ENCODE measurements at places on chromosomes 2 and 18. TPM values are rescaled to one million over a fixed set of nuclear protein-coding genes. Genes with fewer than 3 reads are reported as not detected.

The PLA2R1 gene
- 6.8 TPM for total RNA-seq

The HAAO gene
- 18.9 TPM for total RNA-seq

DNA sequence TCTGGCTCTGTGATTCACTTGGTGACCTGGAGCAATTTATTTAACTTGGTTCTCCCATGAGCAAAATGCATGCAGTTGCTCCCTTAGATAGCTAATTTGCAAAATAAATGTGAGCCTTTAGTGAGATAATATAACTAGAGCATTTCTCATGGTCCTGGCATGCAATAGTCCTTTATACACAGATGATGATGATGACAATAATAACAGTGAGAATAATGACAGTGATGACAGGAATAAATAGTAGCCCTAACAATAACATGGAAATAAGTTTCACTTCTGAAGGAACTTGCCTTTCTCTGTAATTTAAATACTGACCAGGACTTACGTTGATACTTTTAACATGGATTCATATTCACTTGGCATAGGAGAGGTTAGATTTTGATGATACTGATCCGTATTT lies 49.2 kb downstream of the LPIN1 start:
- no peak for DNase-seq

DNA sequence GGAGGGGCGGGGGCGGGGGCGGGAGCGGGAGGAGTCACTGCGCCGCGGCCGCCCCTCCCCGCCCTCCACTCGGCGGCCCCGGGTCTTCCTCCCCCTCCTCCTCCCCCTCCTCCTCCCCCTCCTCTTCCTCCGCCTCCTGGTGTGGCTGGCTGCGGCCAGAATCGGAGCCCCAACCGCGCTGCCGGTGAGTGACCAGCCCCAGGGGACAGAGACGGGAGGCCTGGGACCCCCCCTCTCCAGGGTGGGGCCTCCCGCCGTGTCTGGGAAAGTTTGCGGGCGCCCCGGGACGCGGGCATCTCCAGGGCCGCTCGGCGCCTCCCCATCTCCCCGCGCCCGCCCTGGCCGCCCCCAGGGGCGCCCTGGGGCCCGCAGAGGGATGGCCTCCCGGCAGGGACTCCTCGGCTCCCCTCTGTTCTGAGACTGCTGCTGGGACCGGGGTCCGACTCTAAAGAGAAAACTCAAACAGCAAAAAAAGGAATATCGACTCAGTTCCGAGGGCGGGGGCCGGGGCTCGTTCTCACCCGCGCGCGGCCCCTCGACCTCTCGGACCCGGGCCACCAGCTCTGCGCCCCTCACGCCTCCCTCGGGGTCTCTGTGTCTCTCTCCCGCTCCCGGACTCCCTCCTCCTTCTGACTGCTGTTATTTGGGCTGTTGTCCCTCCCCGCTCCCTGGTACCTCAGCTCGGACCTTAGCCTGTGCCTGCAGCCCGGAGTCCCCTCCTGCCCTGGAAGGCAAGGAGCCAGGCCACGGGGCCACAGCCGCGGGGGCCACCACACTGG lies at the start of gene STON1:
Gene STON1, plus strand, starts transcription at position 122 of the 779 bp plus-strand sequence. CDS start 50,480 bp downstream, outside the sequence.
- DNase-seq = peak; percentile 65

DNA sequence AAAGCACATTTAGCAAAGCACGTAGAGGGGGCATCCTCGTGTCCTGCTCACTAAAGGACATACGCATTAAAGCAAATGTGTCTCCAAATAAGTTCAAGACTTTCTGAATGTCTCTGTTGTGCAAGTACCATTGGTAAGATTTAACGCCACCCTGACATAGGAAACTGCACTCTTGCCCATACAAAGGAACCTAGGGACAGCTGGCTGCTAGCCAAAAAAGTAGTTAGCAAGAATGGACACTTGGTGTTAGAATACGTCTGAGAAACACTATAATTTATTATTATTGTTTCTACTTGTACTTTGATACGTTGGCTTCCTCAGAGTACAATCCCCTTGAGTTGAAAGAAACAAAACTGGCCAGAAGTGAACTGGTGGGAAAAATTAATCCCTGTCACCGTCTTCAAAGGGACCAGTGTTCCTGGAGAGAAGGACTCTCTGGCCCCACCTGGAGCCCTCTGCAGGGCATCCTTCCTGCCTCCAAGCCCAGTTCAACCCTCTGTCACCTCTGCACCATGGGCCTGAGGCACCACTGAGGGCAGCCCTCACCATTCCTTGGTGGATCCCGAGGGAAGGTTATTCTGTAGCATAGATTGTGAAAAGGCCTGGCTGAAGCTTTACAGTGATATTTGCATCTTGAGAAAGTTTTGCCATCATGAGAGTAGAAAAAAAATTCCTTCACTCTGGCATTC lies 51.4 kb upstream of the APCDD1 start:
- no peak for DNase-seq

- no peak for DNase-seq
Observed at GRCh38 chr2:112693596-112693995, 27.2 kb upstream of the NT5DC4 start.

DNA sequence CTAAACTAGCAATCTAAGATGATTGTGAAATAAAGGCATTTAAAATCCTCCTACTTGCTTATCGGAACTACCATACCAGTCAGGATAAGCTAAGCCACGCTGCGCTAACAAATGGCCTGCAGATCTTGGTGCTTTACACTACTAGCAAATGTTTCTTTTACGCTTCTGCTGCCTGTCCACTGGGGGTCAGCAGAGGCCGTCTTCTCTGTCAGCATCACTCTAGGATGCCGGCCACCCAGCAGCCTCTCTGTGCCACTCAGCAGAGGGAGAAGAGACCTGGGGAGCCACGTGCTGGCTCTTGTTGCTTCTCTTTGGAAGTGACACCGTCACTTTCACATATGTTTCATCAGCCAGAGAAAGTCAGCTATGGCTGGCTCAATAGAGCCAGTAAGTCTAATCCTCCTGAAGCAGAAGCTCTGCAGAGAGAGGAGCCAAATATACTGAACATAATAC lies 36.6 kb downstream of the COPS8 start:
- peak; percentile 45 for DNase-seq

DNA sequence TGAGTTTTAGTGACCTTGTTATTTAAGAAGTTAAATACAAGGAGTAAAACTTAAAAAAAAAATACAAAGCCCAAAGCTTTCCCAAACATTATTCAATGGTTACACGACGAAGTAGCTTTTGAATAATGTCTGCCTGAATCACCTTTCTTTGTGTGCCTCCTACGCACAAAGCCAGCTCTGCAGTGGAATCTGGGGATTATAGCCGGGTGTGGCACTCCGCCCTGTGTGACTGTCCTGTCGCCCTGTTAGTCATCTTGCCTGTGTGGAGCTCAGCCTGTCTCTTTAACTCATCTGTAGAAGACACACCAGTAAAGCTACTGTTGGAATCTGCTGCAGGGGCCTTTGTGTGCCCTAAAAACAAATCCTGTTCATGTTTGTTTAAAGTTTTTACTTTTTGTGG lies 79.4 kb upstream of the TCF7L1 start:
- peak; percentile 64 for DNase-seq

- no peak for DNase-seq
Observed at GRCh38 chr18:71431171-71431570, 1113.0 kb downstream of the CBLN2 start.

DNA sequence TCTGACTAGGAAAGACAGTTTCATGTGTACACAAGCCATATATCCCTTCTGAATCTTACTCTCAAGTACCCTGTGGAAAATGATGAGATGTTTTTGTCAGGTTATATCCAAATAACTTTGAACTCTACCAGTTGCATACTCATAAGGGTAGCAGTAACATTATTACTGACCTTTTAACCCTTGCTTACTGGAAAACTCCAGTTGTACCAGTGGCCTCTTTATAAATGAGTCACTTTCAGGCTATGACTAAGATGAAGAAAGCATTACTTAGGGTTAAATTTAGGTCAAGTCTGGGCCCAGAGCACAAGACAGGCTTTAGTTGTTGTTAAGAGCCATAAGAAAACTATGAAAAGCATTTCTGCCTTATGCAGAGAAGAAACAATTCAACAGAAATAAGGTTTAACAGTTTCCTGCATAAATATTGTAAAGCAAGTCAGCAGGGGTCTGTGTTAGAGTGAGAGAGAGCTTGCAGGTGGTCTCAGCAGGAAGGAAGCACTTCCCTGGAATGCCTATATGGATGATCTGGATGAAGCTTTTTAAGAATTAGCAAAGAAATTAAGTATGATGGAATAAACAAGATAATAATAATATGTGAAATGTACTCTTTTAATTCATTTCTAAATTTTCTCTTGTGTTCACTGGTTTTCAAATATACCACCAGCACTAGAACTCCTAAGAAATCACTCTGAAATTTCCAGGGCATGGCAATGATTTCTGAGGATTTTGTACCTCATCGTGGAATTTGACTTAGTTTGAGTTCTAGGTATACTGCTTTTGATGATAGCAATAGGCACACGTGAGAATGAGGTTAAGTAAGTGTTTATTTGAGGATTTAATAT lies 126.6 kb downstream of the UBE2E3 start:
- DNase-seq = no peak

DNA sequence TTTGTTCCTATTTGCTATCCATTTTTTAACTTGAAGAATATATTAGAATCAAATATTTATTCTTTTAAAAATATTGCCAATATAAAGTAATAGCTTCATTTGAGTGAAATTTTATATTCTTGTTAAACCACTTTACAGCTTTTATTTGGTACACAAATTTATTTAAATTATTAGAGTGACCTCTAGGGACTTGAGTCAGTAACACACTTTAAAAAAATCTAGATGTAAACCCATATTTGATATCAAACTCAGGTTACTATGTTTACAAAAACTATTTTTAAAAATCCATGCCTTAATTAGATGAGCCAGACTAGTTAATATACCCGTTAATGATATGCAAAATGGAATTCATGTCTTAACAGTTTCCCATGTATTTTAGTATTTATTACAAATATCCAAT lies 134.6 kb downstream of the MAP4K4 start:
- no peak for DNase-seq

DNA sequence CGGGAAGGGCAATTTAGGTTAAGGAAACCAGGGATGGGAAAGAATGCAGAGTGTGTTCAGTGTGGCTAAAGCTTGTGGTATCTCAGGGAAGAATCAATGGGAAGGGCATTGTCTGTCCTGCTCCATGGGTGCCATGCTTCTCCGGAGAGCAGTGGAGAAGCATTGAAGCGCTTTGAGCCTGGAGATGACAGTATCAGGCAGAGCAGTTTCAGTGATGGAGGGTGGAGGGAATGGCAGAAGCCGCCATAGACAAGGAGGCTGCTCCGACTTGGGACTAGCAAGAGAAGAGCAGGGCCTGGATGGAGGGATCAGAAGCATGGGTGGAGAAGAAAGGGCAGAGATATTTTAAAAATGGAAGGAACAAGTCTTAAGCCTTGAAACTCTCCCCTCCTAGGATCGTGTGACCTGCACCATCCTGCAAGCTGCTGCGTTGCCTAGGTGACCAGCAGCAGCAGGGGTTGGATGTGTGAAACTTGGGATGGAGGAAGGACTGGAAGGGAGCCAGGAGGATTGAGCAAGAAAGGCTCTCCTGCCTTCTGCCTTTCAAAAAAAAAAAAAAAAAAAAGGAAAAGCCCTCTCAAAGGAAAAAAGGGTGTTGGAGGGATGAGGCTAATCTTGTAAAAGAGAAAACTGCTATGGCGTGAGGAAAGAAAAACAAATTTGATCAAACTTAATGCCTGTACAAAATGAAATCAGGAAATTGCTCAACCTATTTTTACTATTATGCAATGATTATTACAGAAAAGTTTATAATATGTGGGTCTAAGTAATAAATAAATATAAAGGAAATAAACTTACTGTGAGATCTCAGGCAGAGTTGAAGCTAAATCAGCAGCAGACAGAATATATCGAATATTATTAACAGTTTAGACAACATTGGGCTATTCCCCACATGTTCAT lies 493.8 kb upstream of the NRP2 start:
- peak; percentile 11 for DNase-seq

GRCh38 chr2:206642075-206643025 lies at the start of gene FAM237A:
Gene FAM237A (plus strand): TSS chr2:206642487. CDS start chr2:206644237, 1,750 bp downstream.
- no peak for DNase-seq

DNA sequence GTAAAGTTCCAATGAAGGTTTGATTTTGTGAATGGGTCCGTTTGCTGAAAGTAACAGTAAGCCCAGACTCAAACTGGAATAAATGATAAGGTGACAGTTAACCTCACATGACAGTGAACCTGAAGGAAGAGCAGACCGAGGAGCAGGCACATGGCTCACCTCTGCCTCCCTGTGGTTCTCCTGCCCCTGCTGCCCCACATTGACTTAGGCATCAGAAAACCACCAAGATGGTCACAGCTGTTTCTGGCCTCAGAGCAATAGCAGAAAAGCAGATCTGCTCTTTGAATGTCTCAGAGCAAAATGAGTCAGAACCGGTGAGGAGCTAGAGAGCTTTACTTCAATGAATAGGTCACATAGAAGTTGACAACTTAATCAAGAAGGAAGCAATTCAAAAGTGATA lies 487.6 kb downstream of the METTL4 start:
- DNase-seq = no peak

DNA sequence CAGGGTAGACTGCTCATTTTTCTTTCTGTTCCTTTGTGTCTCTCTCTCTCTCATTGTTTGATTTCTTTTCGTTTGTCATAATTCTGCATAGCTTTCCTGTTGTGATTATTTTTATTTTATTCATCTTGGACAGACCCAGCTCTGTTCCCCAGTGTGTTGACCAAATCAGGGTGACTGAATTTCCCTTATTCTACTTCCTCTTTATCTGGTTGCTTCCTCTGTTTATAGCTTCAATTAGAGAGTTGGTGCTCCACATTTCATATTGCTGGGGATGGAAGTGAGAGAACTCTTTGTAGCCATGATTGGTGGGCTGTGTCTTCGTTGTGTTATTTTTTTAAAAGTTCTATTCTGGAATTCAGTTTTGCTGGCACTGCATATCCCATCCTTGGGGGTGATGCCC lies 19.1 kb downstream of the PROKR1 start:
- no peak for DNase-seq

DNA sequence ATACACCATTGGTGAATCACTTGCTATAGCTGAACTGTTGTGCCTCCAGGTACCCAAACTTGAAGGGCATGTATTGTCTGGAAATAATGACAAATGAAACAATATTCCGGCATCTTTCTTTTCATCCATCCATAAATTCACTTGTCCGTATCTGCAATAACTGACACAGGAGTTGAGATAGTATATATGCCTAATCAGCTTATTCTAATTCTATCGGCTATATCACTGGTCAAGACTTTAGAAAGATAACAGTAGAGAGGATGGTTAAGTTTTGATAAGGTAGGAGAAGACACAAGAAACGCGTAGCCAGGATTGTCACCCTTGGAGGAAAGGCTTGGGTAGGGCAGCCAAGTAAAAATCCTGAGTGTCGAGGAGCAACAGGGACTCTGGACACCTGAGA lies 1634.6 kb upstream of the CELF4 start:
- DNase-seq = no peak

- peak; percentile 21 for DNase-seq
Observed at GRCh38 chr18:12422936-12423335, 15.2 kb downstream of the PRELID3A start.

DNA sequence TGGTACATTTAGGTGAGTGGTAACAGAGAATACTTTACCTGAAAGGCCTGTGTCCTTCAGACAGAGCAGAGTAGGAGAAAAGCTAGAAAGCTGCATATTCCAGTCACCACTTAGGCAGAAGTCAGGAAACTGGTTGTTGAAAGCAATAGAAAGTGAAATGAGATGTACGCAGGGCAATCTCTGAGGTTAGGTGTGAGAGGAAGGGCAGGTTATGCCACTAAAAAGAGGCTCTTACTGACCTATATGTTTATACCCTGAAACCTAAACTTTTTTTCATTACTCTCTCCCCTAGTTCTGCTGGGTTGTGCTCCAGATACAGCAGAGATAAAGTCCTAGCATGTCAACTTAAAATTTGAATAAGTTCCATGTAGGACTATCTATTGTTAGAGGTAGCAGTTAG lies 93.5 kb downstream of the COX7A2L start:
- DNase-seq = no peak
